ENCODE measurements at places on chromosomes 11 and 22.
A peak's percentile ranks its signal among the peaks of the same experiment; 100 is the strongest.

DNA sequence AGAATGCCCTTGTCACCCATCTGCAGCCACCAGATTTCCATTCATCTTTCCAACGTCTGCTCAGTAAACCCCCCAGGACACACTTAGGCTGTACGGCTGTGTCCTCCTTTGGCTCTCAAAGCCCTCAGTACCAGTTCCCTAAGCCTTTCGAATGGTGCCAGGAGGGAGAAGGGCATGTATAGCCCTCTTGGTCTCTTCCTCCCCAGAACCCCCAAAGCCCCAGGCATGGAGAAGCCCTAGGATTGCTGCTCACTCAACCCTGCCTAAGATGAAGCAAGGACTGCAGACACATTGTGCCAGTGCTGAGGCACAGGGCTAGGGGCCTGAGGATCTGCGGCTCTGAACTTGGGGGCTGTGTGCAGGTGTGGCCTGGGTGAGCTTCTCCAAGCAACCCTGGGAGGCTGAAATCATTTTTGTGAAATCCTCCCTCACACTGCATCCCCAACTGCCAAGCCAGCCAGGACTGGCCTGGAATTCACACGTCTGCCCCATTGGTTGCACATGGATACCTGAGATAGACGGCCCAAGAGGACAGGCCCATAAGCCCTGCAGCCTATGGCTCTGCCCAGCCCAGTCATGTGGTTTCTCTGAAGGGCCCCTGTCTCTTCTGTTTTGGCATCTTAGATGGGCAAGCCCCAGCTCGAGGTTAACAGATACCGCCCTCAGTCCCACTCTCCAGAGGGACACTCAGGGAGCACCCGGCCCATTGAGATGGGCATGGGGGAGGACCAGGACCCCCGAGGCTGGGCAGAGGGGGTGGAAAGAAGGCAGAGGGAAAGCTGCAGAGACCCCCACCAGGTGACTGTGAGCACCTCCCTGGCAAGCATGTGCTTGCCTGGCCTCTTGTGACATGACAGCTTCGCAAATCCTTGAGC is 34.0 kb downstream of the KCNQ1OT1 start:
- H3K4me3 ChIP-seq, result no peak overlapping the region
- no peaks in the 10 kb centered on the region for H3K36me3 ChIP-seq
- H3K4me1 ChIP-seq, result no peaks in the 10 kb centered on the region
- H3K27ac ChIP-seq, result no peak overlapping the region
- no peaks in the 10 kb centered on the region for H3K27me3 ChIP-seq
- no peak for DNase-seq

DNA sequence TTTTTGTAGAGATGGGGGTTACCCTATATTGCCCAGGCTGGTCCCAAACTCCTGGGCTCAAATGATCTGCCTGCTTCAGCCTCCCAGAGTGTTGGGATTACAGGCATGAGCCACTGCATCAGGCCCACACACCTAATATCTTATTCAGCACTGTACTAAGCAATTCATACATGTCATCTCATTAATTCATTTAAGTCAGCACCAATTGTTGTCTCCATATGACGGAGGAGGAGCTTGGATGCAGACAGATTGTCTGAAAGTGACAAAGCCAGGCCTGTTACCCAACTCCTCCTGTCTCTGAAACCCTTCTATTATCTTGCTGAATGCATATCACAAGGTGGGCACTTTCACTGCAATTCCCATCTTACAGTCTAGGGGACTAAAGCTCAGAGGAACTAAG is 57.5 kb upstream of the ALX4 start:
- no peaks in the 10 kb centered on the region for H3K36me3 ChIP-seq
- no peak overlapping the region for H3K27ac ChIP-seq
- no peaks in the 10 kb centered on the region for H3K4me1 ChIP-seq
- no peak overlapping the region for H3K4me3 ChIP-seq

GRCh38 chr11:68735646-68736045 is 15.7 kb downstream of the TESMIN start:
- H3K36me3 ChIP-seq, result no peaks in the 10 kb centered on the region
- no peak overlapping the region for H3K27ac ChIP-seq
- no peak for DNase-seq

DNA sequence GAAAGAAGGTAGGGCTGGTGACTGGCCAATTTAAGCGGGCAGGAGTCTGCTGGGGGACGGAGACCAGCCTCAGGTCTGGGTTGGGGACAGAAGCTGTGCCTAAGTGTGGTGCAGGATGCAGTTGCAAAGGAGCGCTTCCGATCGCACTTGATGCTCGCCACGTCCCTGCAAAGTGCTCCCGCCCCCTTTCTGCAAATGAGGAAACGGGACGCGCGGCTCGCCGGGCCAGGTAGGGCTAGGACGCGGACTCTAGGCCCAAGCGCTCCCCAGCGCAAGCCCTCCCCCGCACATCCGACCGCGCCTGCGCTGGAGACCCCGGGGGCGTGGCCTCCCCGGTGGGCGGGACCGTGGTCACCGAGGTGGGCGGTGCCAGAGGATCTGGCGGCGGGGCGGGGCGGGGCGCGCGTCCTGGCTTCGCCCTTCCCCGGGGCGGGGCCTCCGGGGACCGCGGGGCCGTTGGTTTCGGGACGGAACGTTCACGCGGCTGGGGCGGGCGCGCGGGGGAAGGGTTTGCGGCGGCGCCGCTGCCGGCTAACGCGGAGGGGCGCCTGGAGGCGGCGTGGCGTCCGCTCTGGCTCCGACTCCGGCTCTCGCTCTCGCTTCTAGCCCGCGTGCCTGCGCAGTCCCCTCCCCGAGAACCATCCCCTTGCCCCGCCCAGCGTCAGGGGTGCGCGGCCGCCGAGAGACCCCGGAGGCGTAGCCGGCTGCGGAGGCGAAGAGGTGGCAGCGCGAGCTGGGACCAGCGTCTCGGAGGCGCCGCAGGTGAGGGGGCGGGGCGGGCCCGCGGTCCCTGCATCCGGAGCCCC is at the start of gene FAM118A:
TSS of gene FAM118A (plus strand) at position 513 of the 806 bp plus-strand sequence. CDS start 12,446 bp downstream, outside the sequence.
- peaks cover 25% of the 10 kb centered on the region for H3K4me1 ChIP-seq
- H3K36me3 ChIP-seq, result no peaks in the 10 kb centered on the region
- H3K27me3 ChIP-seq, result no peaks in the 10 kb centered on the region
- DNase-seq, result peak; percentile 81

GRCh38 chr22:41474872-41475451 is 6.0 kb downstream of the ACO2 start:
- no peak for DNase-seq
- no peak overlapping the region for H3K4me3 ChIP-seq
- peaks cover 40% of the 10 kb centered on the region for H3K4me1 ChIP-seq

- no peaks in the 10 kb centered on the region for H3K27me3 ChIP-seq
- H3K4me1 ChIP-seq, result no peaks in the 10 kb centered on the region
- H3K4me3 ChIP-seq, result no peak overlapping the region
- H3K27ac ChIP-seq, result no peak overlapping the region
- H3K36me3 ChIP-seq, result no peaks in the 10 kb centered on the region
Measured at GRCh38 chr22:44623771-44624510, 78.1 kb upstream of the PRR5 start.

- no peak for DNase-seq
- peak overlapping the region; percentile 76 for H3K4me3 ChIP-seq
- no peaks in the 10 kb centered on the region for H3K4me1 ChIP-seq
- H3K27ac ChIP-seq, result peak overlapping the region; percentile 91
- H3K36me3 ChIP-seq, result no peaks in the 10 kb centered on the region
Measured at GRCh38 chr11:93740730-93741093, 583 bp downstream of the TAF1D start.

GRCh38 chr11:12512826-12513395 is 135.5 kb downstream of the PARVA start:
- H3K27ac ChIP-seq, result no peak overlapping the region
- no peaks in the 10 kb centered on the region for H3K36me3 ChIP-seq
- no peaks in the 10 kb centered on the region for H3K4me1 ChIP-seq
- no peaks in the 10 kb centered on the region for H3K27me3 ChIP-seq

DNA sequence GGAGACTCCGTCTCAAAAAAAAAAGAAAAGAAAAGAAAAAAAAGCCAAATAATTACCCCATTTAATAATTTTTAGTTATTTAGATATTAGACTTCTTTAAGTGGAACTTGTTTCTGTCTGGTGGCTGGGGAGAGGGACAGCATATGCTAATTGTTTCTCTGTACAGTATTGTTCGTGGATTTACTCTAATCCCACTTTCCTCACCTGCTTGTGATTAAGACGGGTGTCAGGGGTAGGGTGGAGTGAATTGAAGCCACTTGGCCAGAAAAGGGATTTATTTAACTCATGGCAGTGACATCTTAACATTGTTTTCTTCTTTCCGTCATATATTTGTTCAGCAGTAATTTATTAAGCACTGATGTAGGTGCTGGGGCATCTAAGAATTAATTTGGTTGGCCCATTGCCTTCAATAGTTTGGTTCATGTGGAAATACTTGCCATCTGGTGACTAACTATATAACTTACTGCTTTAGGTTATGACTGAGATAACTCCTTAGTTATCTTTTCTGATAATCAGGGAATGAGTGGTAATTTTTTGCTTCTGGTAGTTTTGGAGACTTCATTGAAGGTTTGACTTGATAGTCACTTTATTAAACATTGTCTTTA is 4.6 kb downstream of the TNRC6B start:
- H3K27ac ChIP-seq, result no peak overlapping the region
- peak overlapping the region; percentile 19 for H3K4me3 ChIP-seq
- no peak for DNase-seq
- no peaks in the 10 kb centered on the region for H3K36me3 ChIP-seq
- H3K27me3 ChIP-seq, result no peaks in the 10 kb centered on the region
- peaks cover 12% of the 10 kb centered on the region for H3K4me1 ChIP-seq

GRCh38 chr11:73454987-73455386 is 78.8 kb downstream of the RELT start:
- H3K4me3 ChIP-seq, result no peak overlapping the region
- DNase-seq, result no peak
- no peaks in the 10 kb centered on the region for H3K4me1 ChIP-seq
- no peaks in the 10 kb centered on the region for H3K27me3 ChIP-seq

DNA sequence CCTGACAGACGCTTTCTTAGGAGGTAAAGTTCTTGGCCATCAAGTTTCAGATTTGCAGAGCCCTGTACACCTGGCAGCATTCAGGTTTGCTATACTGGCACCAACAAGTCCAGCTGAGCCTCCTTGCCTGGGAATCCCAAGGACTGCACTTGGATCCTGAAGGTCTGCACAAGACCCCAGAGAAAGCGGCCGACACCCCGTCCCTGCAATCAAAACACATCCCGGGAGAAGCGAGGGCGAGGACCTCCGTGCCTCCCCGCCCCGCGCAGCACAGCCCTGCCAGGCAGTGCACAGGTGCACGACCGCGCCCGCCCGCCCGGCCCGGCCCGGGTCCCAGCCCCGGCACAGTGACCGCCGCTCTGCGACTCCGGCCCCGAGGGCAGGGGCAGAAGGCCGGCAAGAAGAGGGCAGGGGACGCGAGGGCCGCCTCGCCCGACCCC is 559 bp downstream of the MRTFA start:
- no peak for DNase-seq
- H3K4me3 ChIP-seq, result peak overlapping the region; percentile 72
- no peaks in the 10 kb centered on the region for H3K36me3 ChIP-seq
- peak overlapping the region; percentile 68 for H3K27ac ChIP-seq
- no peaks in the 10 kb centered on the region for H3K27me3 ChIP-seq

DNA sequence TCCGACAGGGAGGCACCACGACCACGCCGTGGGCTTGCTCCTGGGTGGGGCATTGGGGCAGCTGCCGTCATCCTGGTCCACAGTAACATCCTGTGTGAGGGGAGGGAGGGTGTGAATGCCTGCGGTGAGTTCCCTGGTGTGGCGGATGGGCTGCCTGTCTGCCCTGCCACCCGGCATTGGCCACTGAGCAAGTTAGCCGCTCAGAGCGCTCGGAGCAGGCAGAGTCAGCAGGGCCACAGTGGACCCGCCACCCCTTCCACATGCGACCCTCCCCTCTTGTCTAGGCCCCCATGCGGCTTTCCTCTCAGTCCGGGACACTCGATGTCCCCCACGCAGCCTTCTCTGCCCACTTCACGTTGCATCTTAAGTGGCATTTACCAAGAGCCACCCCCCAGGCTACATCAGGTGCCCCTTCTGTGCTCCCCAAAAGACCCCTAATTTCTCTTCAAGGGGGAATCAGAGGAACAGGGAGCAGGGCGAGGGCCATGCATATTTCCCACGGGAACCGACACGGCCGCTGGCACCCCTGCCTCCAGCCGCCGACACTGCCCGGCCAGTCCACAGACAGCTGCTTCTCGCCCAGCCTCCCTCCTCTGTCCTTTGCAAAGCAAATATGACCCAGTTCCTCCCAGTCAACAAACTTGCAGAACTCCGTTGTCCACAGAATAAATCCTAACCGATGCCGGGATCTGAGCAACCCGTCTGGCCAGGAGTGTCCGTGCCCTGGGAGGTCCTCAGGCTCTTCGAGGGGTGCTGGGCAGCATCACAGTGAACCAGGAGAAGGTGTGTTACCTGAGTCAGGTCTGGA is 1482.1 kb downstream of the TBC1D22A start:
- H3K27ac ChIP-seq, result no peak overlapping the region
- H3K27me3 ChIP-seq, result no peaks in the 10 kb centered on the region
- no peaks in the 10 kb centered on the region for H3K4me1 ChIP-seq
- no peaks in the 10 kb centered on the region for H3K36me3 ChIP-seq
- no peak overlapping the region for H3K4me3 ChIP-seq

DNA sequence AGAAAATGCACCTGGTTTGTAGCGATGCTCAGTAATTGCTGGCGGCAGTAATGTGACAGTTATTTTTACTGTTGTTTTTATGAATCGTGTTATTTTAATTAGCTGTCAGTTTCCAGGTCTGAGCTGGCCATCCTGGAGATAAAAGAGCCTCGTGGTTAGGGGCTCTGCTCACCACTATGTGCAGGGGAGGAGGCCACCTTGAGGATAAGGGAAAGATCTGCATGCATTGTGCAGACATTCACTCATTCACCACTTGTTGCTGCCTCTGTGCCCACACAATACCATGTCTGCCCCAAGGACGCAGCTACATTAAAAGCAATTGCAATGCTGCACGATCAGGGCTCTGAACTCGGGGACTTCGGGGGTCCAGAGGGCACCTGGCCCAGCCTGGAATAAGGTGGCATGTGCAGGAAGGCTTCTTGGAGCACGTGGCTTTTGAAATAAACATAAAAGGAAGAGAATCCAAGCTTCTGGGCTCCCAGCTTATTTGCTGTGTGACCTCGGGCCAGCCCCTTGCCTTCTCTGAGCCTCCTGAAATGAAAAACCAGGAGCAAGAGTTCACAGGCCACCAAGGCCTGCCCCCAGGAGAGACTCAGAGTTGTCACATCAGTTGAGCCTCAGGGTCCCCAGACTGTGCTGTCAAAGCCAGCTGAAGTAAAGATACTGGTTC is 44.7 kb upstream of the SHISAL1 start:
- no peaks in the 10 kb centered on the region for H3K36me3 ChIP-seq
- H3K4me3 ChIP-seq, result no peak overlapping the region
- no peaks in the 10 kb centered on the region for H3K4me1 ChIP-seq
- no peak for DNase-seq

GRCh38 chr22:50058906-50059880 is 1.1 kb upstream of the TTLL8 start:
- H3K27ac ChIP-seq, result no peak overlapping the region
- no peaks in the 10 kb centered on the region for H3K27me3 ChIP-seq
- no peak overlapping the region for H3K4me3 ChIP-seq
- DNase-seq, result no peak
